ENCODE measurements at places on chromosomes 4 and X.

GRCh38 chrX:67546496-67547423, 2.9 kb downstream of the AR start:
- no peak for DNase-seq

GRCh38 chr4:182248295-182248694, 5.1 kb downstream of the TENM3 start:
- DNase-seq = no peak

GRCh38 chr4:107044170-107044569, 8.1 kb upstream of the DKK2 start:
- DNase-seq = no peak

DNA sequence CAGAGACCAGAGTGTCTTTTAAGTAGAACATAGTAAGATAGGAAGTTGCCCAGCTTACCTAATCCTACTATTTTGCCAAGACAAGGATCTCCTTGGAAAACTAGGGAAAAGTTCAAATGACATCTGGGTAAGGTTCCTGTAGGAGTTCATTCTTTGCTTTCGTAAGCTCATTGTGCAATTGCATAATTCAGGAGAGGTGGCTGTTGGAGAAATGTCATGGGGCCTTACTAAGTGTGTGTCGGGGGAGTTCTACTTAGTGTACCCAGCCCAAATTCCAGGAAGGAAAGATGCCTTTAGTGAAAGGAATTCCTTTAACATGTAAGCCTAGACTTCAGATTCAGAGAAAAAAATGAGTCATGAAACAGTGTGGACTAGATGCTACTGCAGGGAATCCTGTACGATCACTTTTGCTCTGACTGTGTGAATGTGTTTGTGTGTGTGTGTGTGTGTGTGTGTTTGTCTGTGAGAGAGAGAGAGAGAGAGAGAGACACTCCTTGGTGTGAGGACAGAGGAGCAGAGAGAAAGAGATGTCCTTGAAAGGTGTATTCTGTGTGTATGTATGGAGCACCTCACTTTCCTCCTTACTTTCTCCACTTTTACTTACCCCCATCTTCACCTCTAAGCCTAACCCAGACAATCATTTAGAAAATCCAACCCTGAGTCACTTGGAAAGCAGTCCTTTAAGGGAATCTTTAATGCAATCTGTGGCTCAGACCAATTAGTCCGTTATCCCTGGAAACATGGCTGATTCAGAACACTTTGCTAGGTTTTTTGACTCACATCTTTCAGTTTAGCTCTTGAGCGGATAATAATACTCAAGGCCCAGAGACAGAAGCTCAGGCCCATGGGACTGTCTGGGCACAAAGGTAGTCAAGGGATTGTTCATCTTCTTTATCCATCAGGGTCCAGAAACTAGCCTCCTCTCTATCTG, 114.5 kb upstream of the ACSL4 start:
- DNase-seq = no peak
